ENCODE measurements at places on chromosomes 5 and 9.

GRCh38 chr9:83239747-83240146, 176.8 kb upstream of the RASEF start:
- no peak for DNase-seq

- DNase-seq, result no peak
Observed at GRCh38 chr9:18421391-18421790, 52.6 kb upstream of the ADAMTSL1 start.

- DNase-seq, result no peak
Observed at GRCh38 chr5:55860288-55860687, 9.1 kb downstream of the IL31RA start.

DNA sequence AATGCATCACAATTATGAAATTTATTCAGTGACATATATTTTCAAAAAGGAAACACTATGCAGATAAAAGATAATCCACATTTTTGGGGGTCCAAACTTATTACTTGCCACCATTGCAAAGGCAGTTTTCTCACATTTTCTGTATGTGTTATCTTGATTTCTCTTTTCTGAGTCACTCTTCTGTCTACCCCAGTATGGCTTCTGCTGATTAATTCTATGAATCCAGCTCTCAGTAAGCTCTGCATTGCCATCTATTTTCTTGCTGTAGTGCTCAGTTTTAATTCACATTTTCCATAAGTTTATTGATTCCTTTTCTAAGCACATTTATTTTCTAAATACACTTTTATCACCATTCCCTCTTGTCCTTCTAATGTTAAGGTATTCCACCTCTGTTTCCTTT, 1.7 kb downstream of the IFNA10 start:
- no peak for DNase-seq

GRCh38 chr5:91114658-91115057, 268.5 kb downstream of the ARRDC3 start:
- DNase-seq, result no peak

- no peak for DNase-seq
Observed at GRCh38 chr5:82167372-82167935, 110.7 kb downstream of the RPS23 start.

DNA sequence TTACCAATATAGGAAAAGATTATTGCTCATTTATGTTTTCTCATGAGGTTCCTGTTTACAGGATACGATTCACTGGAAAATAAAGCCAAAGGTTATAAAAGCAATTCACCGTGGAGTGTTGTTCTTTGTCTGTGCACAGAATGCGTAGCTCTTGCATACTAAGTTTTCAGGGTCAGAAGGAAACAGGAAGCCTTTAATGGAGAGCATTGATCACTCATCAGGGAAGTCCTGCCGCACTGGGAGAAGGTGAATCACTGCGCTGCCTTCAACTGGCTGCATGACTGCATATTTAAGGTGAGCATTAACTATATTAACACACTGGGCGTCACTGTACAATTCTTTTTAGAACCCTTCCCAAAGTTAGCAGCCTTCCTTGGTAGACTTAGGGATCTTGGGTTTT, 74.1 kb upstream of the SYK start:
- no peak for DNase-seq

GRCh38 chr9:25121811-25122210, 556.4 kb downstream of the TUSC1 start:
- DNase-seq, result no peak

- DNase-seq, result no peak
Observed at GRCh38 chr5:81572201-81572600, 178.3 kb upstream of the ACOT12 start.

DNA sequence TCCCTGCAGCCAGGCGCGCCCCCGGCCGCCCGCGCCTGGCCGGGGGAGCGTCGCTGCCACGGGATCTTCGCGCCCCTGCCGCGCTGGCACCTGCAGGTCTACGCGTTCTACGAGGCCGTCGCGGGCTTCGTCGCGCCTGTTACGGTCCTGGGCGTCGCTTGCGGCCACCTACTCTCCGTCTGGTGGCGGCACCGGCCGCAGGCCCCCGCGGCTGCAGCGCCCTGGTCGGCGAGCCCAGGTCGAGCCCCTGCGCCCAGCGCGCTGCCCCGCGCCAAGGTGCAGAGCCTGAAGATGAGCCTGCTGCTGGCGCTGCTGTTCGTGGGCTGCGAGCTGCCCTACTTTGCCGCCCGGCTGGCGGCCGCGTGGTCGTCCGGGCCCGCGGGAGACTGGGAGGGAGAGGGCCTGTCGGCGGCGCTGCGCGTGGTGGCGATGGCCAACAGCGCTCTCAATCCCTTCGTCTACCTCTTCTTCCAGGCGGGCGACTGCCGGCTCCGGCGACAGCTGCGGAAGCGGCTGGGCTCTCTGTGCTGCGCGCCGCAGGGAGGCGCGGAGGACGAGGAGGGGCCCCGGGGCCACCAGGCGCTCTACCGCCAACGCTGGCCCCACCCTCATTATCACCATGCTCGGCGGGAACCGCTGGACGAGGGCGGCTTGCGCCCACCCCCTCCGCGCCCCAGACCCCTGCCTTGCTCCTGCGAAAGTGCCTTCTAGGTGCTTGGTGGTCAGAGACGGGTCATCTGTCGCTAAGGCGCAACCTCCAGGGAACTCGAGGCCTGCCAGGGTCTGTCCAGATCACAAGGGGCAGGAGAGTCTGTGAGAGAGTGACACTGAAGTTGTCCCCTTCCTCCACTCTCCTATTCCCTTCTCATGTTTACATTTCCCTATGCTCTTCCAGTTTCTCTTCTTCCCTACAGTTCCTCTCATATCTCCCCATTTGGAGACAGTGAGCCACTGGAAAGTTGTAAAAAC, 1.3 kb downstream of the GPR150 start:
- DNase-seq, result no peak

DNA sequence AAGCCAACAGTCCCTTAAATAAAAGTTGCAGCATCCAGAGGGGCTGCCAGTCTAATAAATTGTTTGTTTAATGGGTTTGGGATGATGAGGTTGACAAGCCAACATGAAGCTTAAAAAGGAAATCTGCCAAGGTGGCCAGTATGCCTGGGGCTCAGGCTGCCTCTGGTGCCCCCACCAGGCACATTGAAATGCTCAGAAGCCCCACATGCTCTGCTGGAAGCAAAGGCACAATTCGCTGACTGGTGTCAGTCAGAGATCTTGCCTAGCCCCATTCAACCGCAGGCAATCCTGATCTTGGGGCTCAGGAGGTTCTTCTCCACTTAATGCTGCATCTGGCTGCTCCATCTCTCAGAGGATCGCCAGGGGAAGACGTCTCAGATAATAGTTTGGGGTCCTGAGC, 44.2 kb upstream of the TCERG1 start:
- no peak for DNase-seq

GRCh38 chr9:93134015-93134739, at the start of gene NINJ1:
TSS of gene NINJ1 (minus strand) at chr9:93134251. CDS start at chr9:93134217, 34 bp downstream.
- peak; percentile 5 for DNase-seq

GRCh38 chr9:121814594-121814993, 163.2 kb downstream of the DAB2IP start:
- no peak for DNase-seq

- no peak for DNase-seq
Observed at GRCh38 chr9:121770415-121771273, 119.2 kb downstream of the DAB2IP start.

DNA sequence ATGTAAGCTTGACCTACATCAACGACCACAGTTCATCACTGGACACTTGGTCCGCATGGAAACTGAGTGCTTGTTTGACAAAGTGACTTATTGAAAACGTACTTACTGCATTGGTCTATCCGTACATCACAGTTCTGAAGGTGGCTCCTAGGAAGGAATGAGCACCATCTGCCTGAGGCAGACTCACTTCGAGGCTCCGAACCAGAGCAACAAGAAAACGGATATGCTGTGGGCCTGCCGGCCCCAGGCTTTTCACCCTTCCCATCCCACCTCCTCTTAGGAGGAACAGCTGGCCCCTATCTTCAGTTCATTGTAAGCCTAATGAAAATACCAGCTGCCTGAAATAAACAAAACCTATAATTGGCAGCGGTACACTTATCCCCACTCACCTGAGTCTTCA, 67.2 kb upstream of the TSLP start:
- no peak for DNase-seq

- no peak for DNase-seq
Observed at GRCh38 chr5:147361441-147362175, 126.8 kb downstream of the STK32A start.

- DNase-seq, result peak; percentile 43
Observed at GRCh38 chr9:131762356-131762932, 22.6 kb upstream of the RAPGEF1 start.

GRCh38 chr9:90088856-90089255, 484.0 kb downstream of the GADD45G start:
- DNase-seq, result no peak

- no peak for DNase-seq
Observed at GRCh38 chr5:160672521-160672920, 179.5 kb downstream of the ATP10B start.

GRCh38 chr5:54301220-54301619, 9.2 kb downstream of the ARL15 start:
- no peak for DNase-seq

DNA sequence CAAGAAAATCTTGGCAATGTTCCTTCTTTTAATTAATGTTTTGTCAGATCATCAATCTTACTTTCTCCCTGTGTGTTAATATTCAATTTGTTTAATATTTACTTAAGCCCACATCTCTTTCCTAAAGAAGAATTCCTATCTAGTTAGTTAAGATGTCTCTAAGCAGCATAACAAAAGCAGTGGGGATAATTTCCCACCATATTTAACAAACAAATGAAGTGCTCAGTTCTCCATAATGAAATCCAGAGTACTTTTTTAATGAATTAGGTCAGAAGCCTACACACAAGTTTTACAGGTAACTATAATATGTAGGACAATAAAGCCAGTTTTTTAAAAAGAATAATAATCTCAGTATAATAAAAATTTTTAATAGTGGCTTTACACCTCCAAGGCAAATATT, 1918.8 kb downstream of the EFNA5 start:
- DNase-seq, result peak; percentile 2

DNA sequence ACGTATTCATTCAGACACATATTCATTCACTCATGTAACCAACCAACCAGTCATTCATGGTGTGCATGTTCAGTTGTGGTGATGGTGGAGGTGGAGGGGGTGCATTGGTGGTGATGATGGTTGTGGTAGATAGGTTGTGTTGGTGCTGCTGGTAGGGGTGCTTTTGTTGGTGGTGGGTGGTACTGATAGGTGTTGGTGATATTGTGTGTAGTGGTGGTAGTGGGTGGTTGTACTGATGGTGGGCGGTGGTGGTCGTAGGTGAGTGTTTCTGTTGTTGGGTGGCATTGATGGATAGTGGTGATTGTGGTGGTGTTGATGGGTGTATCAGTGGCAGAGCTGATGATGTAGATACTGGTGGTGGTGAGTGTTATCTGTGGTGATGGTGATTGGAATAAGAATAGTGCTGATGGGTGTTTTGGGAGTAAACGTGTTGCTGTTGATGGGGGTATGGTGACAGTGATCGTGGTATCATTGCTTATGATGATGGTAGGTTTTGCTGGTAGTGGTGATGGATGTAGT, 59.8 kb upstream of the SHB start:
- no peak for DNase-seq

DNA sequence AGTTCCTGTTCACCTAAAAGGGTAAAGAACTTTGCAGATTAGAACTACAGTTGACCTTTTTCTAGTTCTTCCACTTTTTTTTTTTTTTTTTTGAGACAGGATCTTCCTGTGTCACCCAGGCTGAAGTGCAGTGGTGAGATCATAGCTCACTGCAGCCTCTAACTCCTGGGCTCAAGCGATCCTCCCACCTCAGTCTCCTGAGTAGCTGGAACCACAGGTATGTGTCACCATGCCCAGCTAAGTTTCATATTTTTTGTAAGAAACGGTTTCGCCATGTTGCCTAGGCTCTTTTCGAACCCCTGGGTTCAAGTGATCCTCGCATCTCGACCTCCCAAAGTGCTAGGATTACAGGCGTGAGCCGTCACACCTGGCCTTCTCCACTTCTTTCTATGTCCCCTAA, 39.7 kb upstream of the TNFAIP8 start:
- DNase-seq, result no peak

DNA sequence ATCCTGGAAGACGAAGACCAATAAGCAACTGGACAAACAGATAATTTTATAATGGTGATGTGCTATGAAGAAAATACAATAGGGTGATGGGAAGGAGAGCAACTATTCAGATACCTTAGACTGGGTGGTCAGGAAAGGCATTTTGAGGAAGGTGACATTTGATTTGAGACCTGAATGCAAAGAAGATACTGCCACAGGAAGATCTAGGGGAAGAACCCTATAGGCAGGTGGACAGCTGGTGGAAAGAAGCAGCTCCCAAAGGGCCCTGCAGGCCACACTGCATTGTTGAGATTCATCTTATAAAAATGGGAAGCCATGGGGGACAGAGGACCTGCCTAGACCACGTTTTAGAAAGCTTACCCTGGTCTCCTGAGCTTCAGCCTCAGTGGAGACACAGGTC, 19.7 kb upstream of the CTNNA1 start:
- no peak for DNase-seq

GRCh38 chr9:136352682-136353081, 10.9 kb downstream of the DNLZ start:
- DNase-seq, result peak; percentile 6

DNA sequence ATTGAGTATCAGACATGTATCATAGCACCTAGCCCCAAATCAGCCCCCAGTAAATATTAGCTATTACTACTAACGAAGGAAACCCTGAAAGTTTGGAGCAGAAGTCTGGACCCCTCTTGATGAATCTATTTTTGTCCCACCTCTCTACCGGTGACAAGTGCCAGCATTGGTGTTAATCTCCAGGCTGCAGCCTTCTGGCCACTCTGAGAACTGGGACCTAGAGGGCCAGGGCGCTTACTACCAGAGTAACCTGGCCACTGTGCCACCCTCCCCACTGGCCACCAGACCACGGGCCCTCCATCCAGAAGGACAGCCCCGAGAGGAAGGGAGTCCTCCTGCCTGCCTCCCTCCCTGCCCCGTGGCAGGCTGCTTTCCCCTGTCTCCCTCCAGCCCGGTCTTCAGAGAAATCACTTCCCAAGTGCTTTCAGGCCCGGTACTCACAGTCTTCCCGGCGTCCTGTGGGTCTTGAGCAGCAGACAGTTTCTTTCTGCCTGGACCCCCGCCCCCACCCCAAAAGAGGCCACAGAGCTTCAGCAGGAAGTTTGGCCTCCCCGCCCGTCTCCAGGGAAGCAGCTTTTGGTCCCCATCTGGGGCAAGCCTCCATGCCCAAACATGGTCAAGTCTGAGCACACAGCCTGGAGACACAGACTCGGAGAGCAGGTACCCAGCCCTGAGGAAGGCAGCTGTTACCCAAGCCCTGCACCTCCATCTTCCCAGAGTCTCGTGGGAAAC, at the start of gene KCNMB1:
Gene KCNMB1 (minus strand): TSS at position 550 of the 732 bp plus-strand sequence. CDS start 3,920 bp downstream, outside the sequence.
- DNase-seq, result no peak
